CD8-positive, alpha-beta memory T cell (primary cell): ENCODE measurements at places on chromosomes 2 and 18. TPM values are rescaled to one million over a fixed set of nuclear protein-coding genes. Genes with fewer than 3 reads are reported as not detected.

Gene CYRIA
- 1.0 TPM for total RNA-seq

Gene ERICH2
- total RNA-seq = not detected

Gene ITGAV
- total RNA-seq = 10.7 TPM

Gene RNF144A
- 14.9 TPM for total RNA-seq

Gene RBM43
- total RNA-seq = 3.4 TPM

Gene COL4A3
- total RNA-seq = not detected

Gene LRP1B
- not detected for total RNA-seq

Gene NAT8
- not detected for total RNA-seq

Gene RNF152
- total RNA-seq = 0.38 TPM

Gene MAP2
- not detected for total RNA-seq

Gene KCNE4
- not detected for total RNA-seq

Gene COPS7B
- total RNA-seq = 51.8 TPM

Gene TGFA
- total RNA-seq = 0.42 TPM

Gene GALNT1
- 46.1 TPM for total RNA-seq

Gene C2orf81
- 2.7 TPM for total RNA-seq

Gene GAL3ST2
- not detected for total RNA-seq

Gene DNAH7
- not detected for total RNA-seq

Gene CRIM1
- 10.7 TPM for total RNA-seq
